ENCODE measurements at places on chromosomes 1 and 21.

- no peak for DNase-seq
Observed at GRCh38 chr1:119688810-119689209, 22.9 kb upstream of the PHGDH start.

DNA sequence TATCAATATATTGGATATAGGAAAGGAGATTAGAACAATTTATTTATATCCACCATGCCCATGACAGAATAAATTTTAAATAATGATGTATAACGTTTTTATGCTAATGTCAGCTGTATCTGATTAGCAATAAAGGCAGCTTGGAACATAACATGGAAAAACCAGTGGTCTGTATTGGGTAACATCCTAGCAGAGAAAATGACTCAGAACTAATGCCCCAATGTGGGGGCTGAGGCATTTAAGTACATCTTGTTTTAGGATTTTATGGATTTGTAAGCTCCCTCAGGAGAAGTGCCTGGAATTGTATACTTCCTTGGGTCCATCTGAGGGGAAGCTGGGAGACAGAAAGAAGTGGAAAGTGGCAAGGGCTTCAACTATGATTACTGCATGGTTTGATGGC, 82.3 kb downstream of the HMCN1 start:
- no peak for DNase-seq

DNA sequence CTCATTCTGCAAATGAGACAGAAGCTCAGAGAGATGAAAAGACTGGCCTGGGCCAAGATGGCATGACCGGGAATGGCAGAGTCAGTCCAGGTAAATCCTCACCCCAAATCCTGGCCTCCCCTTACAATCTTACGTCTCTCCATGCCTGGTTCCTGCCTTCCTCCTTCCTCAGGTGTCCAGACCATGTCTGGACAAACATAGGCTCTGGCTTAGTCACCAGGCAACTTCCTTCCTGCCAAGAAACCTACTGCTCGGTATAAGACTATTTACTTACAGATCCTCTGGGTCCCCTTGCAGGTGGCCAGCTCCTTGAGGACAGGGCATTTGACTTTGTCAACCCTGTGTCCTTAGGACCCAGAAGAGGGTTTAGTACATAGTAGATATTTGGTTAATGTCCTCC, 69.4 kb upstream of the ROR1 start:
- DNase-seq = no peak

- DNase-seq = no peak
Observed at GRCh38 chr1:242870966-242871365, 346.5 kb upstream of the PLD5 start.

DNA sequence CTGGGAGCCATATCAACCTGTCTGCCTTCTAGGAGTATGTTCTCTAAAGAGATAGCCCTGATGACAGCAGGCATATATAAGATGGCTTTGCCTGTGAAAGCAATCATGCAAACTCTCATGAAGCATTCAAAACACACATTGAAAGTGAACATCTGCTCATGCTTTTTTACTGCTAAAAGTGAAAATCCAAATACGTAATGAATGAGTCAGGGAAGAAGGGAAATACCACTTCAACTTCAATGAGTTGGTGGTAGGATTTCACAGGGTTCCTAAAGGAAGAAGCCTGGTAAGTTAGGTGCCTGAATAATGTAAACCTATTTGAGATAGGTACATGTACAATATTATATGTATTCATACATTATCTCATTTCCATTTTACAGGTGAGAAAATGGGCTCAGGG, 50.5 kb upstream of the SLFNL1 start:
- no peak for DNase-seq

- no peak for DNase-seq
Observed at GRCh38 chr1:104648269-104648691, 898.6 kb downstream of the AMY1C start.

DNA sequence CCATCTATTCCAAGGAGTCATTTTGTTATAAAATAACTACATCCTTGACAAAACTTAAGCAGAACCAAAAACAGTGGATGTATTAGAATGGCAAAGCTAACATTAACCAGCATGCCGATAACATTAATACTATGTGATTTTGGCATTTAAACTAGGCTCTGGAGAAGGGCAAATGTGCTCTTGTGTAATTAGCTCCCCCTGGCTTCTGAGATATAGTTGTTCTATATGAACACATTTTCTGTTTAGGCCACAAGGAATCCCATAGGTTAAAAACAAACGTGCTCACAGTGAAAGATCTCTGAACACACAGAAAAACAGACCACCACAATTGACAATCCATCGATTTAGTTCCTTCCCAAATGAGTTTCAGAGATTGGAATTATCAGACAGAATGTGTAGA, 57.4 kb upstream of the TARS2 start:
- DNase-seq = no peak

DNA sequence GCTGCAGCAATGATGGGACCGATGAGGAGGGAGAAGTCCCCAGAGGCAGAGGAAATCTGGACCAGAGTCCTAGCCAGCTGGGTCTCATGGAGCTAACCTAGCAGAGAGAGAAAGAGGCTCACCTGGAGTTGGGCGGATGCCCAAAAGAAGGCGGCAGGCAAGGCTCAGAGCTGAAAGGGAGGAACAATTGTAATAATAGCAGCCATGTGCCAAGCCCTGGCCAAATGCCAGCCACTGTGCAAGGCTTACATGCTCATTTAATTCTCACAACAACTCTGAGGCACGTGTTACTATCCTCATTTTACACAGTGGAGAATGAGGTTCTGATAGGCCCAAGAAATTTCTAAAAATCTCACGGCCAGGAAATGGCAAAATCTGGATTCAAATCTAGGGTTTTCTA, 50.0 kb upstream of the ZNF648 start:
- DNase-seq = no peak

DNA sequence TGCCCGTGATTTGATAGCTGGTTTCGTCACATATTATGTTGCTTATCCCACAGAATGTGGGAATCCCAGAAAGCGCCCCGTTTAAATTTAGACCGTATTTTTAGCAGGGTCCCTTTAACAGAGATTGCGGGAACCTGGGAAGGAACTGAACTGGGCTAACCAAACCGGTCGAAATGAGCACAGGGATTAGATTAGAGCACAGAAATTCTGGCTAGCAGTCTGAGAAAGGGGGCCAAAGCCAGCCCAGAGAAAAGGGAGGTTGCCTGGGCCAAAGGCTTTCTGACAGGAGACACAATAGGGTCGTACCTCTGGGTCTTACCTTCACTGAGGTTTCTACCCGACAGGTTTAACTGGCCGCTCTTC, 327 bp downstream of the LRRC40 start:
- DNase-seq = no peak

- peak; percentile 4 for DNase-seq
Observed at GRCh38 chr21:45992301-45993209, 11.0 kb downstream of the COL6A1 start.

GRCh38 chr1:115412286-115412685, 74.2 kb upstream of the NGF start:
- DNase-seq = no peak

DNA sequence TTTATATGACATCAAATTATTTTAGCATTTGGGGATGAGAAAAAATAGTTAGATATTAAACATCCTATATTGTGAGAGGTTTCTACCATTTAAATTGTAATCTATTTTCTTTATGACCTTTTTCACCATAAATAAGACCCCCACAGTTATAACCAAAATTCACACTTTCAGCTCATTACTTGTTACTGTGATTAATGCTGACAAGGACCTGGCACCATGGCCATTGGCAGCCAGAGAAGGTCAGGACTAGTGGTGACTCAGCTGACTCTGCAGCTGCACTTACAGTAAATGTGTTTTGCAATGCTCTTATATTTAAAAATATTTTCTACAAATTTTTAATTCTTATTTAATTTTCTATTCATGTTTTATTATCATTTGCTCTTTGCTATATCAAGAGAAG, 133.3 kb upstream of the C1orf105 start:
- peak; percentile 26 for DNase-seq

GRCh38 chr1:150066838-150067183, 765 bp upstream of the VPS45 start:
- DNase-seq = peak; percentile 55

GRCh38 chr21:45535341-45536081, 6.7 kb downstream of the SLC19A1 start:
- DNase-seq = no peak

DNA sequence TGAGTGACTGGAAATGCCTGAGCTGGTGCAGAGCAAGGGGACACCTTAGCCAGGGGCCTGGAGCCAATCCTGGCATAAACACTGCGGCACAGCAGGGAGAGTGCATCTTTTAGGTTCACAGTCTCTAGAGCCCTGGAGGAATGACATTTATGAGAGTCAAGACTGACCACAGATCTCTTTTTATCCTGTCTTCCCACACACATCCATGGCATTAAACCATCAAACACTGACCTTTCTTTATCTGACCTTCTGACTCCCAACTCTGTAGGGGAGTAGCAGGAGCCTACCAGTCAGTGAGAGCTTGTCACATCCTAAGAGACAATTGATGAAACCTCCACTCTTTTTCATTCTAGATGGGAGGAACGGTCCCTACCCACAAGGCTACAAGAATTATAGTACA, 7.9 kb downstream of the CD34 start:
- no peak for DNase-seq

DNA sequence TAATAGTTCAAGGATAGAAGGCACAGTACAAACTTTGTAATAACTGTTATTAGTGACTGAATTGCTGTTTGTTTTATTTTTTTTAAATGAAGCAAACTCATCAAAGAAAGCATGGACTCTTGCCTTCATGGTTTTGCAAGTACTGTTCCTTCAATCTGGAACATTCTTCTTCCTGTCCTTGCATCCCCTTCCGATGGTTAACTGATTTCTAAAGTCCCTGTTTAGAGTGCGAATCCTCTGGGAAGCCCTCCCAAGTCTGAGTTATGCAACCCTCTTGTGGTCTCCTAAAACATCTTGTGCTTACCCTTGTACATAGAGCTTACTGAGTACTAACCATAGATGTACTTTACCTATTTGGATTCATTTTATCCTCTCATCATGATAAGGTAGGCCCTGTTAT, 52.2 kb upstream of the GCLM start:
- no peak for DNase-seq

GRCh38 chr21:42364304-42364865, 1.9 kb downstream of the TFF1 start:
- no peak for DNase-seq

DNA sequence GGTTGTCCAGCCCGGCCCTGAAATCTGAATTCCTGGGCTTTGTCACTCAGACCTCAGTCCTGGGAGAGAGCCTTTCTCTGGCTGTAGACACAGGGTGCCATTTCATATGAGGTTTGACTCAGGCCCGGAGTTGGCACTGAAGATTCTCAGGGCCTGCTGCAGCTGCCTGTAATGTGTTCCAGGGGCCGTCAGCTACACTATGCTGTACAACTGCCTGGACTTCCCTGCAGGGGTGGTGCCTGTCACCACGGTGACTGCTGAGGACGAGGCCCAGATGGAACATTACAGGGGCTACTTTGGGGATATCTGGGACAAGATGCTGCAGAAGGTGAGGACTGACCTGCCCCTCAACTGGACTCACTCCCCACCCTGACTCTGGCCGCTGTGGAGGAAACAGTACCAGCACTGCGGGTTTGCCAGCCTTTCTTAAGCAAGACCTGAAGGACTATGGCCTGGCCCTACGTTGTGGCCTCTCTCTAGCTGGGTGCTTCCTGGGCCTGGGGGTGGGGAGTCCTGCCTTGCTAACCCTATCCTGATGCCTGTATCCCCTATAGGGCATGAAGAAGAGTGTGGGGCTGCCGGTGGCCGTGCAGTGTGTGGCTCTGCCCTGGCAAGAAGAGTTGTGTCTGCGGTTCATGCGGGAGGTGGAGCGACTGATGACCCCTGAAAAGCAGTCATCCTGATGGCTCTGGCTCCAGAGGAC, 18.9 kb downstream of the FAAH start:
- DNase-seq = no peak

DNA sequence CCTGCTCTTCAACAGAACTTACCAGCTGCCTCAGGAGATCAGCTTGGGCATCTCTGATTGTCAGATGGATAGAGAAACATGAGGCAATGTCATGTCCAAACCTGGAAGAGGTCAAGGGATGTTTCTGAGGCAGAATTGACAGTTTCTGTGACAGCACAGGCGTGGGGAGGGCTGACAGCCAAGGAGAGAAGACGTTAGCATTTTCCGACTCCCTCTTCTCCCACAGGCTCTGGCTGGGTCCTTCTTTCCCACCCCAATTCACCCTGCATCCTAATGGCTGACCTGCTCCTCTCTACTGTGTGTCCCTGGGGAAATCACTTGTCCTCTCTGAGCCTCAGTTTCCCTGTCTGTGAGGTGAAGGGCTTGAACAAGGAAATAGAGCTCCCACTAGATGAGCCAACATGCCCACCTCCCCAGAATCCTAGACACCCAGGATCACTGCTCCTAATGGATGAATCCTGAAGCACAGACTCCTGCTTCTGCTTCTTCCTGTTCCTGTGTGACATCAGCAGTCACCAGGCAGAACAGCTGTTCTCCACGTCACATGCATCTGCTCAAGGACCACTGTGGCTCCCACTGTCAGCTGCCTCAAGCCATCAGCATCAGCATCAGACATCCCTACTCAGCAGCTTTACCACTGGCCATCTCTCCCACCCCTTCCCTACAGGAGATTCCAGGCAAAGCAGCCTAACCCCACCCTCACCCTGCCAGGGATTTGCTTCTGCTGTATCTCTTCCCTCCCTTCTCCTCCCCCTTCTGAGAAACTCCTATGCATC, 408.0 kb downstream of the MATN1 start:
- no peak for DNase-seq

DNA sequence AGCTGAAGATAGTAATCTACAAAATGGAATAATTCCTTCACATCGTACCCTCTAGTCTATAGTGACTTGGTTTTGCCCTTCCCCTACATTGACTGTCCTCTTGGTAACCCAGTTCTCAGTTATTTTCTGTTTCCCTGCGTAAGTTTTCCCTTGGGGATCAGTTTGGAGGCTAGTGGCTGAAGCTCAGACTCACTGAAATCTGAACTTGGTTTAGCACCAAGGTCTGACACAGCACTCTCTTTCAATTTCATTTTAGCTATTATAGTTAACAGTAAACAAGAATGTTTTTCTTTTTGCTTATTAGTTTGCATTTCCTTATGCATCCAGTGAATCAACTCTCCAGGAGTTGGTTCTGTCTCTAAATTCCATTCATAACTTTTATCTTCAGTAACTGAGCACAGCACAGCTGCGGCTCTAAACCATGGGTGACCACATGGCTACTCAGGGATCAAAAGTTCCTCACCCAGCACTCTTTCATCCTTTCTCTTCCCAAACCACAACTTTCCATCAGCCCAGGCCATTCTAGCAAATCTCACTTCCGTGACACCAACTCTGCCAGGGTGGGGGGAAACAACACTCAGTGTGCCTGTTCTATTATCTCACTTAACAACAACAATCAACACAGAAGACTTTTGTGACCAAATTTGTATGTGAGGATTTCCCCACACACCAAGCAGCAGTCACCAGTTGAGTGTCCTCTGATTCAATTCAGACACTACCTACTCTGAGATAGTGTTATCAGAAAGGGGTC, 17.6 kb upstream of the IFI6 start:
- DNase-seq = no peak

GRCh38 chr1:196808529-196809235, 10.8 kb upstream of the CFHR1 start:
- no peak for DNase-seq

DNA sequence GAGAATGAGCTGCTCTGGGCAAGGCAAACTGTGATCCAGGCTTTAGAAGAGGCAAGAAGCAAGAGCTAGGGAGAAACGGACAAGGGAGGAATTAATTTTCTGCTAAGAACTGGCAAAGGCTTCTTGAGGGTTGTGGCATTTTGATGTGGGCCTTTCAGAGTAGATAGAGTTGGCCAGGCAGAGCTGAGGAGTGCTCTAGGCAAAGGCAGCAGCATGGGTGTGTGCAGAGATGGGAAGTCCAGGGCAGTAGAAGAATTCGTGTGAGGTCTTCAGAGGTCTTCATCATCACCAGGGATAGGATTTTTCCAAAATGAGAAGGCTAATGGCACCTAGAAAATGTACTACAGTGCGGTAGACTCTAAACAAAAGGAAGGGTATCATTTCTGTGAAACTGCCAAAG, 237.8 kb downstream of the LTN1 start:
- no peak for DNase-seq
